ENCODE measurements at places on chromosomes 7 and 10.

GRCh38 chr10:26627324-26627723 lies 70.2 kb upstream of the PDSS1 start:
- ATAC-seq: peak; percentile 34

DNA sequence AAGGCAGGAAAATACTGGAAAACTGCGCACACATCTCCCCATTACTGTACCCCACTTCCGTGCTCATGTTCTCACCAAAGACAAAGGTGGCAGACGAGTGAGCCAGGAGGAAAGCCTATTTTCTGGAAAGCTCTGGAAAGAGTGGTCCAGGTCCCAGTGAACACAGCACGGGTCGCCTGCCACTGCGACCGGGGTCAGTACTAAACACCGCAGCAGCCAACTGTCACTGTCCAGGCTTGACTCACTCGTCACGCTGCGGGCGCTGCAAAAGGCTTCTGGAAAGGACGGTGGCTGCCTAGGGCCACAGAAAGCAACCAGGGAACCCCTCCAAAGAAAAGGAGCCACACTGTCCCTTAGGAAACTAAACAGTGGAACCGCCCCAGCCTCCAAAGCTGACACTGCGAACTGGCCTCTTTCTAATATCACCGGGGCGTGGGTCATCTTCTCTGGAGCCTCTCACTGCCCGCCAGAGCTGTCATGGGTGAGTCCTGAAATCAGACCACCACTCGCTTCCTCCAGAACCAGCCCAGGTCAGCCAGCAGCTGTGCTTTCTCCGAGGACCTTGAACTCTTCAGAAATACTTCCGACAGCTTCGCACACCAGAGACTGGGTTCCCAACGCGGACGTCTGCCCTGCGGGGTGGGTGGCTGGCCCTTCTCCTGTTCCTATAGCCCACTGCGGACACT lies 4.0 kb downstream of the RADIL start:
- ATAC-seq: no peak

DNA sequence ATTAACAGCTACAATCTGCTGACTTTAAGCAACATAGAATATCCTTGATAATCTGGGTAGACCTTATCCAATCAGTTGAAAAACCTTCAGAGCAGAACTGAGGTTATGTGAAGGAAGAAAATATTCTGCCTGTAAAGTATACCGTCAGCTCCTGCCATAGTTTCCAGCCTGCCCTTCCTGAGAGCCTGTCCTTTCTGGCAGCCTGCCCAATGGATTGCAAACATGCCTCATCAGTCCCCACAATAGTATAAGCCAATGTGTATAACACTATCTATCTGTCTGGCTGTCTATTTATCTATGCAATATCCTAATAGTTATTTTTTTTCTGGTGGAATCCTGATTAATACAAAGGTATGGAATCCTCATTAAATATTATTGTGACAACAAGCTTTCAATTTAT lies 489.2 kb upstream of the KCND2 start:
- ATAC-seq: no peak

DNA sequence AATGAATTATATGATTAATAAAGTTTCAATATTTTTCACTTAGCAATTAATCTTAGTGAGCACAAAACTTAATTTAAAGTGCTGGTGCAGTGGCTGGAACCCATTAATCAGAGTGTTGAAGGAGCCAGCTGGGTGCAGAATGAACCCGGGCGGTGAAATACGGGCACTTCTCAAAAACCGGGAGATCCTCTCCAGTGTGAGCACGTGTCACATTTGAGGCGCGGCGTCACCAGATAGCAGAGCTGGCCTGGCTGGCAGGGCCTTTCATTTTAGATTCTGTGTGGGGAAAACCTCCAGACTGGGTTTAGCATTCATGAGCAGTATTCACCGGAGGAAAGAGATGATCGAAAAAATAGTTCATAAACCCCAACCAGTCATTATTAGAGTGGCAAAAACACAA lies 34.5 kb upstream of the CTBP2 start:
- no peak for ATAC-seq

- no peak for ATAC-seq
These were observed 65.1 kb downstream of the CLEC2L start for GRCh38 chr7:139588632-139589031.

All from stimulated activated memory B cell treated with anti-CD40 and anti-IgM and Interleukin-4, amounts not matched to agents 10 μg/mL and 1 μg/mL and 100 μg/mL, for 72 hours (primary cell).